Head of caudate nucleus (tissue), 42 donors: ENCODE measurements at places on chromosomes 4 and X.
A peak's percentile ranks its signal among the peaks of the same experiment; 100 is the strongest.

DNA sequence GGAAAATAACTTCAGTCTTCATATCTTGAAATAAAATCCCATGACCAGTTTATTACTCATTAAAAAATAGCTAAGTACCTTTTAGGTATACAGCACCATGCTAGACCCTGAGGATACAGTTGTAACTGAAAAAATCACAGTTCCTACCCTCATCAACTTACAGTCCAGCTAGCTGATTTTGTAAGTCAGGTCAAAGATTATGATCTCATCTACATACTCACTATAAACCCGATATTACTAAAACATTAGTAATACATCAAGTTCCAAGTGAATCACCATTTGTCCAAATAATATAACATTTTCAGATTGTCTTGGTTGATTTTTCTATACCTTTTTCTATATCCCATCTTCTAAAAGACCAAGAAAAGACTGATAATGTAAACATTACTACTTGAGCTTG, 333.9 kb downstream of the INPP4B start:
- no peak for DNase-seq

- DNase-seq, result no peak
These were observed 95.6 kb upstream of the PCDH18 start for GRCh38 chr4:137627739-137628460.

DNA sequence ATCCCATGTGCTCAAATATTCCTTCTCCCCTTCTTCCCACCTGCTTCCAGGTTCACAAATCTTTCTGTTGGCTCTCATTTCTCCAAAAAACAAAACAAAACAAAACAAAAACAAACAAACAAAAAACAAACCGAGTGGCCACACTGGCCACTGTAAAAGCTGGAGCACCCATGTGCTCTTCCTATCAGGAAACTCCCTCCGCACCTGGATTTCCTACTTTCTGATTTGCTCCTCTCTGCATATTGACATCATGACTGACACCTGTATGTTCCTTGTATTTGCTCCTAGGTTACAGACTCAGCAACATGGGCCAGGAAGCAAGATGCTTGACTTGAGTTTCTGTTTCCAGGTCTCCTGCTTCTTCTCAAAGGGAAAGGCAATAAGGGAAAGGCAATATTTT, 258.8 kb downstream of the GPC3 start:
- no peak for DNase-seq

DNA sequence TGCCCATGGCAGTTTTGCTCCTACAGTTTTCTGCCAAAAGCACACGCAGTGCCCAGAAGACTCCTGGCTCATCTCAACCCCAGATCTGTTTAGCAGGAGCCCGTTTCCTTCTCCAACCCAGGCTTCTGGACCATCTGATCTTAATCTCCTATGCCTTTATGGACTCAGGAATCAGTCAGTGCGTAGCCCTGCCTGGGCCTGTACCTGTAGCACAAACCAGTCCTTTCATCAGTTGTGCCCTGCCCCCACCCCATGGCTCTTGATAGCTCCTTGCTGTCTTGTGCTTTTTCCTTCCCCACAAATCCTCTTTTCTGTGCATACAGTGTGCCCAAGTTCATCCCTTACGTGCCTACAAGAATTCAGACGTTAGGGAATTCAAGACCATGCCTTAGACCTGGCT, 1.5 kb downstream of the ZNF718 start:
- DNase-seq, result peak; percentile 13

GRCh38 chr4:140372751-140373327, 607 bp upstream of the SCOC start:
- DNase-seq, result no peak

DNA sequence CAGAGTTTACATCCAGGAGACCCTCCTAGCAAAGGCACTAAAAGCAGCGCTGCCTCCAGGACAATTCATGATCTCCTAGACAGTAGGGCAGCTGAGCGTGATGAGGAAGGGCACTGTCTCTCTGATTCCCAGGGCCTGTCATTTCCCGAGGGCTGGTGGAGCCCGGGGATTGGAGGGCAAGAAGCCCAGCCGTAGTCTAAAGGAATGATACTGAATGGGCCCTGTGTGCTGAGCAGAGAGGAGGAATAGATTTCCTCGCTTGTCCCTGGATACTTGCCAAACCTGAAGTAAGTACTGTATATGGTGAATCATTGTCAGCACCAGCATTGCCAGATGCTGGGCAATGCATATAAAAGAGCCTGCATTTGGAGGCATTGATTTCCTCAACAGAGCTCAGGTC, 88.0 kb upstream of the SLITRK2 start:
- peak; percentile 49 for DNase-seq
